CD4-positive, alpha-beta T cell treated with Interleukin-6 at 100 ng/mL for 8 hours (primary cell): ENCODE measurements at places on chromosomes 7 and 10.

- no peak for DNase-seq
Measured at GRCh38 chr10:60989400-60989876, 45.5 kb upstream of the RHOBTB1 start.

DNA sequence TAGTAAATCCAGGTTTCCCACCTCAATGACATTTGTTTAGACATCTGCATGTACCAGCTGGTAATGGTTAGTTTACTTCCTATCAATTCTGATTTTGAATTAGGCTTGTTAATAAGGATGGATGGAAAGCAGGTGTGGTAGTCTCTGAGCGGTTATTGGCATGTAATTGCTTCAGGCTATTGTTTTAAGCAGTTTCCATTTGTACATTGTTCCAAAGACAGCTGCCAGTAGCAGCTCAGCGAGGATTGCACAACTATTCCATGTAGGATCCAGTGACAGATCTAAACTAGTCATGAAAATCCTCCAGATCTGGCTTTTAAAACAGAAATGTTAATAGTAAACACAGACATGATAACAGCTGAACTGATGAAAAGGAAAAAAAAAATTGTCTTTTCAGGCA is 436.0 kb upstream of the ADARB2 start:
- DNase-seq = no peak

GRCh38 chr10:14068601-14069250 is 262.0 kb downstream of the FRMD4A start:
- no peak for DNase-seq

DNA sequence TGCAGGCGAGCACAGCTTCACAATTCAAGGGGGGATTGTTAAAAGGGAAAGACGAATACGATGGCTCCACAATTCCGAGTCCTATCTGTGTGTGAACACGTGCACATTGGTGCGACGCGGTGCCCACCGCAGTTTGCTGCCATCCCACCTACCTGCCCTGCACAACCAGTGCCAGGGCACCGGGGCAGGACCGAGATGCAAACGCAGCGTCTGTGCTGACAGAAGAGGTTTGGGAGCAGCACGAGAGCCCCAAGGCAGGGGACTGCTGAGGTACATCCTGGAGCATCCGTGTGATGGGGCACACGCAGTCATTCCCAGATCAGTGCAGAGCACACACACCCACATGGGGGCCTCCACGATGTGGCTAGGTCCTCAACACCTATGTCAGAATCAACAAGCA is 221.3 kb downstream of the DNAJB6 start:
- DNase-seq = no peak

- no peak for DNase-seq
Measured at GRCh38 chr7:22361320-22361719, 4.4 kb upstream of the RAPGEF5 start.

GRCh38 chr10:78752221-78752620 is 316.5 kb upstream of the ZMIZ1 start:
- no peak for DNase-seq

- no peak for DNase-seq
Measured at GRCh38 chr10:98460837-98461499, 14.2 kb upstream of the HPS1 start.

DNA sequence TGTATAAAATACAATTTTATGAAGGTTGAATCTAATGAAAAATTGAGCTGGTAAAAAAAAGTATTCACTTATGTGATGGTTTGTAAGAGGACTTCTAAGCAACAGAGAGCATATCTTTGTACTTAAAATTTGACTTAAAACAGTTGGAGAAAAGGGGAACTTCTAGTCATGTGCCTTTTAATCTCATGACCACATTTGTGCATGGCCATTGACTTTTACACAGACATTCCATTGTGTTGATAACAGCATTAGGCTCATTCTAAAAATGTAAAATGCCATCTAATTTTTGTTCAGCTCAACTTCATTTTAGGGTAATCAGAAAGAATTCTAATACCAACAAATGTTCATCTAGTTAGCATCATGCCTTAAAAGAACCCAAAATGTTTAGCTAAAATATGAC is 119.9 kb downstream of the HPSE2 start:
- no peak for DNase-seq

- no peak for DNase-seq
Measured at GRCh38 chr10:97726636-97727178, 10.2 kb upstream of the ZFYVE27 start.

- DNase-seq = no peak
Measured at GRCh38 chr10:130958003-130958402, 353.5 kb downstream of the TCERG1L start.
